Body of pancreas (tissue), 4 donors: ENCODE measurements at places on chromosomes 2 and 18.

DNA sequence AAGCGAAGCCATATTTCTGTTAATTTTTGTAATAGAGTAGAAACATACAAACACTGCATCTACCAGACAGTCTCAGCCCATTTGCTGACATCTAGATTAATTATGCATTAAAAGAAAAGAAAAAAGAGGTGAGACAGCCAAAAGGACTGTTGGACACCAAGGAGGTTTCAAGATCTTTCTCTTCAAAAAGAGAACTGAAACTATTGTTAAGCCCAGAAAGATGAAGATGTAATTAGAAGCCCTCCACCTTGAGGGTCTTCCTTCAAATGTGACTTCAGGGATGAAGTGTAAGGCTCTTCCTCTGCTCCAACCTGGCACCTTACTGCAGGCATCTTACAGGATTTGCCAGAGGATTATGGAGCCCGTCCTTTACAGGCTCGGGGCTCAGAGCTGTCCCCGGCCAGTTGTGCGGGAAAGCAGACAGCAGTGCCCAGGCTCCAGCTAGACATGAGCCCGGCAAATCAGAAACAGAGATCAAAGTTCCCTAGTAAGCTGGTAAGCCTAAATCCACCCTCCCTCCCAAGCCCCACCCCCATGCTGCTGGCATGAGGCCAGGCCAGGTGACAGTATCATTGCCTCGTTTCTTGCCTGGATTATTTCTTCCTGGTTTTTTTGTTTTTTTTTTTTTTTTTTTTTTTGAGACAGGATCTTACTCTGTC is 38.9 kb downstream of the ADI1 start:
- DNase-seq = peak; percentile 71

GRCh38 chr2:42353792-42354429 is 7.1 kb downstream of the COX7A2L start:
- no peak for DNase-seq

DNA sequence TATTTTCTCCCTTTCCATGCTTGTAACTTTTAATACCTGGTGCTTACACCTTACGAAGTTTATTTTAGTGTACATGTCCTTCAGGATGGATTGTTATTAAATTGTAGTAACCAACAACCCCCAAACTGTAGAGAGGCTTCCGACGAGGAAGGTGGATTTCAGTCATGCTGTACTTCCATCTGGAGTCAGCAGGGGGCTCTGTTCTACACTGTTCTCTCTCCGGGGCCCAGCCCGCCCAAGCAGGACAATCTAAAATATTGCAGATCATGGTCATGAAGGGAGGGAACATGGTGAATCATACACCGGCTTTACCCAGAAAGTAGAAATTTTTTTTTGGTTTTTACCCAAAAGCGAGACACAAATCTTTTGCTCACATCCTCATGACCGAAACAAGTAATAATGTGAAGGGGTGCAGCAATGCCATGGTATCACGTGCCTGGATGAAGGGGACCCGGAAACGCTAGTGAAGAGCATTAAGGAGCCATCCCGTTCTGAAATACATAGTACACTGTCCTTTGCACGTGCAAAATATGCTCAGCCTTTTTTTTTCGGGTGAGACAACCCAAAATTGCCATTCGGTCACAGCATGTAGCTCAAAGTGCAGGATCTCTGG is 884.8 kb downstream of the EPHA4 start:
- DNase-seq = peak; percentile 67

GRCh38 chr2:120017201-120017600 is 4.3 kb downstream of the EPB41L5 start:
- DNase-seq = no peak

- DNase-seq = no peak
Measured at GRCh38 chr2:151757861-151758260, 23.6 kb upstream of the NEB start.

DNA sequence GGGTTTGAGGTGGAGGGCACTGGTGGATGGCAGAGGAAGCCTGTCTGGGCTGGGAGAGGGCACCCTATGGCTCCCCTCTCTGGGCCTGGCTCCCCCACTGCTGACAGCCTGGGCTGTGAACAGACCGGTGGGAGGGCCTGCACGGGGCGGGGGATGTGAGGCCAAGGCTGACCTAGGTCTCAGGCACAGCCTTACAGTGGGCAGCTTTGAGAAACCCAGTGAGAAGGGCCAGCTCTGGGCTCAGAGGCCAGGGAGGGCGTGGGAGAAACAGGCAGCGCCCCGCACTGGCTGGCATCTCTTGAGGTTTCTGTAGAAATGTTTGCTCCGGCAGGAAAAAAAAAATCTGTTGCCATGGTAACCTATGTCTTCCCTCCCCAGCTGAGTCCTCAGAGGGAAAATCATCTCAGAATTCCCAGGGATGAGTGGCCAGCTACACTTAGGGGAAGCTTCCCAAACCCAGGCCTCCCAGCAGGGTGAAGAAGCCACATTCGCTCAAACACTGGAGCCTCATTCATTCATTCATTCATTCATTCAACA is 71.7 kb upstream of the TAF1B start:
- DNase-seq = no peak

- DNase-seq = no peak
Measured at GRCh38 chr2:85692039-85692645, 2.0 kb upstream of the GNLY start.

- no peak for DNase-seq
Measured at GRCh38 chr2:124668161-124668560, 643.1 kb downstream of the CNTNAP5 start.

- no peak for DNase-seq
Measured at GRCh38 chr2:85772841-85773491, 19.2 kb downstream of the ATOH8 start.

DNA sequence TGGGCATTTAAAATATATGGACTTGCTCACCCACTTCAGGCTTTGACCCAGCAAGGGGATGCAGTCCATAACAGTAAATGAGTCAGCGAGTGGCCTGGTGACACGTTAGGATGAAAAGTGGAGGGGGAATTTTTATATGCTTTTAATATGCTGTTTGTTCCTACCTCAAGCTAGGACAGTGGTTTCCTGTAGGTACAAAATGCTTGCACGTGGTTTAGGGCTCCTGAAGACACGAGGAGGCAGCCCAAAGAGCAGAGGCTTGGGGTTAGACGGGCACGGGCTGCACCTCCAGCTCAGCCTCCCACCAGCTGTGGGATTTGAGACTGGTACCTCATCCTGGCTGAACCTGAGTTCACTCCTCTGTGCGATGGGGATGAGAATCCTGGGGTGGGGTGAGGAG is 306.2 kb upstream of the CXCR4 start:
- DNase-seq = no peak

DNA sequence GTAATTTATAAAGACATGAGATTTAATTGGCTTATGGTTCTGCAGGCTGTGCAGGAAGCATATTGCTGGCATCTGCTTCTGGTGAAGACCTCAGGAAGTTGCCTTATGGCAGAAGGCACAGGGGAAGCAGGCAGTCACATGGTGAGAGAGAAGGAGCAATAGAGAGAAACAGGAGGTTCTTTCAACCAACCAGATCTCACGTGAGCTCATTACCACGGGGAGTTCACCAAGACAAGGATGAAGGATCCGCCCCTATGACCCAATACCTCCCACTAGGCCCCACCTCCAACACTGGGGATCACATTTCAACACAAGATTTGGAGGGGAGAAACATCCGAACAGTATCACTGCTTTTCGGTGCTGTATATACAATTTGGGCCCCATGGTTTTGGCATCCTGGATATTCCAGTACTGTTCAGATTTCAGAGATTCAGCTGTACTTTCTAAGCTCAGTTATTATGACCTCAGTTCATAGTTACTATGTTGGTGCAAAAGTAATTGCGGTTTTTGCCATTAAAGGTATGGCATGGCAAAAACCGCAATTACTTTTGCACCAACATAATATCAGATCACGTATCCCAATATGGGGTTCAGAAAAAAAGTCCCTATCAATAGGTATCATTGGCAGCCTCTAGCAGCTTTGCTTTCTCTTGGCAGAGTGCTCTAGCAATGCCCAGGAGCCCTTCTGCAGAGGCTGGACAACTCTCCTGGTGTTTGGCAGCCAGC is 189.6 kb upstream of the SIX3 start:
- DNase-seq = no peak

GRCh38 chr2:85266146-85267041 is 61.4 kb downstream of the TGOLN2 start:
- DNase-seq = peak; percentile 73

- no peak for DNase-seq
Measured at GRCh38 chr18:78146136-78147085, 833.2 kb upstream of the SALL3 start.

DNA sequence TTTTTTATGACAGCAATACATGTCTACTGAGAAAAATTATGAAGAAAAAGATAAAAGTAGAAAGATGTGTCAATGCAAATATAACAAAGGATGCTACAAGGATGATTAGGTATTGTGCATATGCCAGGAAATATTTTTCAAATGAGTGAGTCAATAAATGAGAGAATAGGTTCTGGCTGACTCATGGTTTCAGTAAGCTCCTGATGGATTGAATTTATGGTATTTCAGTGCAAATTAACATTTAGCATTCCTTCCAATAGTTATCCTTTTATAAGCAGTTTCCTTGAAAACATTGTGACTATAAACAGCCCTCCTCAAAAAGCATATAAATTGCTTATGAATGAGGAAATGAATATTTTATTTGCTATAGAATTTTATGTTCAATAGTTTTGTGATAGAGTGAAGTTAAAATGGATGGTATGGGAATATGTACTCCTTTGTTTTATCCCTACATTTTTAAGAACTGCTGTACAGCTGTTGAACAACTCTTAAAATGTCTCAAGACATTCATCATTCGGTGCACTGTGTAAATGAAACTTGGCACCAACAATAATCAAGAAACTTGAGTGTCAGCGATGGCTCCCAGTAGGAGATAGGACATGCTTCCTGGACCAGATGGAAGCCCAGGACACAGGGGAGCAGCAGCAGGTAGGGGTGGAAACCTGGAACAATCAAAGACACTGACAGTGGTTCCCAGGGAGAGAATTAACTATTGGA is 144.7 kb downstream of the PMAIP1 start:
- no peak for DNase-seq

GRCh38 chr2:124762388-124762787 is 737.3 kb downstream of the CNTNAP5 start:
- no peak for DNase-seq

GRCh38 chr18:32310774-32311173 is 120.9 kb downstream of the MEP1B start:
- DNase-seq = no peak

DNA sequence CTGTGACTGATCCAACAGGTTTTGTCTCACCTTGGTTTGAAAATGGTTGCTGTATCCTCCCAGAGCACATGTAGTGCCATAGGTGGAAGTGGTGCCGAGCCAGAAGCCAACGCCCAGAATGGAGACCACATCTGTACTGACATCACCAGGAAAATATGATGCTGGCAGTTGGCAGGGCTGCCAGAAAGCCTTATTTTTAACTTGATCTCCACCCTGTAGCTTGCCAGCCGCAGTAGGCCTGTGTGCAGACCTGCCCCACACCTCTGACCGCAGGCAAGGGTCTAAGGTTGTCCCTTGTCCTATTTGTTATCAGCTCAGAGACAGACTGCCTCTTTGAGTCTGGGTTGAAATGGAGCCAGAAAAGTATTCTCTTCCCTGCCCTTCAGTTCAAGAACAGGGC is 123.5 kb upstream of the EML6 start:
- peak; percentile 36 for DNase-seq

GRCh38 chr2:134375935-134376334 is 122.1 kb downstream of the MGAT5 start:
- DNase-seq = peak; percentile 52

- no peak for DNase-seq
Measured at GRCh38 chr2:98355881-98356280, 9.6 kb downstream of the CNGA3 start.

GRCh38 chr2:111688482-111688881 is 195.5 kb downstream of the ANAPC1 start:
- DNase-seq = no peak

- DNase-seq = no peak
Measured at GRCh38 chr2:102013206-102014040, 21.7 kb downstream of the IL1R2 start.

DNA sequence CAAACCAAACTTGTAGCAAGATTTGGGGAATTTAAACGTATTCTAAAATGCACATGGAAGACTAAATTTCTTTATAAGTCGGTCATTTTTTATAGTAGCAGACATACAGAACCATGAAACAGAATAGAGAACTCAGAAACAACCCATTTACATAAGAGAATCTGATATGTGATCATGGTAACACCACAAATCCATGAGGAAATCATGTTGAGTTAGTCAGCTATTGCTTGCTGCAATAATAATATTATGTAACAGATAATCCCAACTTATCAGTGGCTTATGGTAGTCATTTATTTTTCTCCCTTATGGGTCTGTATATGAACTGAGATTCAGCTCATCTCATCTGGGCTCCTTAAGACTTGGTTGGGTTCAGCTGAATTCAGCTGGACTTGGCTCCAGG is 103.4 kb upstream of the SERTAD2 start:
- no peak for DNase-seq

DNA sequence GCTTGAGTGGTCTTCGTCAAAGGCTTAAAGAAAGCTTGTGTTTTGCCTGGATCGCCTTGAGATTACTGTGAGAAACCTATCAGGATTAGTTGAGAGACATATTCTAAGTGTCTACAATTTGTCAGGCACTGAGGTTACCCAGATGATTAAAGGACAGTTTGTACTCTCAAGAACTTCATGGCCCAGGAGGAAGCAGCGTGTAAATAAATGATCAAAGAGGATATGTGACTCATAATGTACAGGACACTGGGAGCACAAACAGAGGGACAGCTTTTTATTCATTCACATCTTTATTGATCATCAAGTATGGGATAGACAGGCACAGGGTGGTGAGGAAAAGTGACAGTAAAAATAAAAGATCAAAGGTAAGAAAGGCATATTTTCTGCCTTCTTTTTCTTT is 152.6 kb upstream of the FSHR start:
- DNase-seq = no peak

DNA sequence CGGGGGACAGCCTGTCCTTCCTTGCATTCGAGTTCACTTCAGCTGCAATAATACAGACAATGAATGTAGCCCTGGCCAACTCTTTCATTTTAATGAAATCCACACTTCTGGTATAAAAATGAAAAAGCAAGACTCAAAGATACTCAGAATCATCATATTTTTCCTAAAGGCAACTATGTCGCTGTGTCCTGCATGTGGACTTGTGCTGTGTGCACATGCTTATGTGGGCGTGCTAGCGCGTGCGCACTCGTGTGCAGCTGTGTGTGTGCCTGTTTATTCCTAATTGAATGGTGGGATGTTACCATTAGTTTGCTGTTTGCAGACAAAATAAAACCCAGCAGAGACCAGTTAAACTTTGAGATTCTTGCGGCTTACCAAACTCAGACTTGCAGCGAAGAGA is 49.6 kb downstream of the SMIM21 start:
- no peak for DNase-seq

GRCh38 chr2:204743393-204743960 is 198.2 kb downstream of the PARD3B start:
- DNase-seq = no peak
